Endothelial cell (in vitro differentiated cells): ENCODE measurements at places on chromosomes 16 and 17. TPM values are rescaled to one million over a fixed set of nuclear protein-coding genes. Genes with fewer than 3 reads are reported as not detected.
A peak's percentile ranks its signal among the peaks of the same experiment; 100 is the strongest.

The CHST6 gene
- total RNA-seq: 5.3 TPM

The CCDC92B gene
- 1.9 TPM for total RNA-seq

The UBE2G1 gene
- total RNA-seq: 88.0 TPM

The WDR59 gene
- 107 TPM for total RNA-seq

The MYH1 gene
- not detected for total RNA-seq

The OTOA gene
- not detected for total RNA-seq

The ODAD4 gene
- total RNA-seq: 2.2 TPM

The TANC2 gene
- total RNA-seq: 86.1 TPM

The TMEM238L gene
- total RNA-seq: not detected

- no peak for DNase-seq
Observed at GRCh38 chr16:1272453-1273198, 16.8 kb downstream of the TPSD1 start.

DNA sequence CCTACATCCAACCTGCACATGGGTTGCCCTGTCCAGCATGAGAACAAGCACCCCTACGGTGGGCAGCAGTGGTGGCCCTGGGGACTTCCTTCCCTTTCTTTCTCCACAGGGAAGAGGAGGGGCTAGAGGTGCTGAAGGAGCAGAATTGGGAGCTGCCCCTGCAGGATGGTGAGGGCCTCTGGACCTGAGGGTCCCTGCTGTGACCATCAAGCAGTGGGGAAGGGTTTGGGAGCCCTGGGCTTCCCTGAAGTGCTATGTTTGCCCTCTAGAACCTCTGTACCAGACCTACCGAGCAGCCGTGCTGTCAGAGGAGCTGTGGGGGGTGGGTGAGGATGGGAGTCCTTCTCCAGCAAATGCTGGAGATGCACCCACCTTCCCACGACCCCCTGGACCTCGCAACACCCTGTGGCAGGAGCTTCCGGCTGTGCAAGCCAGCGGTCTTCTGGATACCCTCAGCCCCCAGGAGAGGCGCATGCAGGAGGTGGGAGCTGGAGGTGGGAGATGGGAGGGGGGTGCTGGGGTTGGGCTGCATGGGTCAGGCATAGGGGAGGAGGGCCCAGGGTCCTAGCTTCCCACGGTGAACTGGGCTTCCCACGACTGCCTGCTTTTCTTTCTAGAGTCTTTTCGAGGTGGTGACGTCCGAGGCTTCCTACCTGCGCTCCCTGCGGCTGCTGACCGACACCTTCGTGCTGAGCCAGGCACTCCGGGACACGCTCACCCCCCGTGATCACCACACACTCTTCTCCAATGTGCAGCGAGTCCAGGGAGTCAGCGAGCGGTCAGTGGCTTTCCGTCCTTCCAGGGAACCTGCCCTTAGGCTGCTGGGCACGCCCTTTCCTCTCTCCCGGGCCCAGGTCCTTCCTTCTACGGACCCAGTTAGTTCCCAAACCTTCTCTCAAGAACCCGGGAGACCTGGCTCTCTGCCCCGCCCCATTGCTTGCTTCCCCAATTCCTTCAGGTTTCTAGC lies 5.0 kb downstream of the ARHGEF15 start:
- DNase-seq: no peak

DNA sequence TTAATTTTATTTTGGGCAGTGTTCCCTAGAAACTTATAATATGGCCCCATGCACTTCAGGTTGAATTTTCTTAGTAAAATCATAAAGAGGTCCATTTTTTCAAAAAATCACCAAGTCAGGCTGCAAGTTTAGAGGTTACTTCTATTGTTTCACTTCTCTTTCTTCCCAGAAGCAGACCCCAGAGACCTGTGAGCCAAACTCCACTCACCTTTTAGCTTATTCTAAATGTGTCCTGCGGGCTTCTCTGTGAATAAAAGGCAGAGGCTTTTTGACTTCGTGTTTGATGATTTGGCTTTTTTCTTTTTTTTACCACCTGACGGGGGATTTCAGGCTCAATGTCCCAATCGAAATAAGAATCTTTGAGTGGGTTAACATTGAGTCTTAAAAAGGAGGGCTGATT lies 7.4 kb downstream of the PRKCB start:
- DNase-seq: no peak

- DNase-seq: no peak
Observed at GRCh38 chr17:13421581-13422130, 180.1 kb downstream of the HS3ST3A1 start.

GRCh38 chr16:79703066-79703465 lies 102.5 kb upstream of the MAF start:
- no peak for DNase-seq

- DNase-seq: no peak
Observed at GRCh38 chr17:79202480-79202879, 127.9 kb downstream of the ENGASE start.

GRCh38 chr17:15263206-15263579 lies 1.9 kb downstream of the PMP22 start:
- DNase-seq: peak; percentile 55

- DNase-seq: no peak
Observed at GRCh38 chr16:85963753-85964285, 64.9 kb downstream of the IRF8 start.

DNA sequence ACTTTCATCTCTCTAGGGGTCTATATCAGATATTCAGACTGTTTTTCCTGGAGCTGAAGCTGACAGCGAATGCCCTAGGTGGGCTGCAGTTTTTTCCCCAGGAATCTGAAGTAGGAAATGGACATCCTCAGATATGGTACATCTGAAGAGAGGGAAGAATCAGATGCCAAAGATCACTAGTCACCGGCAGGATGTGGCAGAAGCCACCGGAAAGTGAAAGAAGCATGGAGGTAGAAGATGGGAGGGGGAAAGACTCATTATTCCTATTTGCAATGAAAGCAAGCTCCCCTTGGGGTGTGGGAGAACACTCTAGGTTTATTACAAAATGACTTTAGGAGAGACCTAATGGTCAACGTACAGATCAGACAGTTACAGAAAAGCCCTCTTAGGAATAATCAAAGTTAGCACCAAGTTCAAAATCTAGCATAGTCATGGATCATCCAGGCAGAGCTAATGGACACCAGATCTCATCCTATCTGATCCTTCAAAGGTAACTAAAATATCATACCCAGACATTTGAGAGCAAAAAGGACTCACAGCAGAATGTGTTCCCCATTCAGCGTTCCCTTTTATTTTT lies 110.7 kb downstream of the HS3ST3A1 start:
- DNase-seq: no peak

GRCh38 chr17:65511316-65511715 lies 50.1 kb downstream of the AXIN2 start:
- DNase-seq: no peak

- no peak for DNase-seq
Observed at GRCh38 chr17:76709077-76709950, 1.5 kb downstream of the MXRA7 start.

GRCh38 chr17:82647593-82648164 lies 565 bp downstream of the WDR45B start:
- peak; percentile 51 for DNase-seq

DNA sequence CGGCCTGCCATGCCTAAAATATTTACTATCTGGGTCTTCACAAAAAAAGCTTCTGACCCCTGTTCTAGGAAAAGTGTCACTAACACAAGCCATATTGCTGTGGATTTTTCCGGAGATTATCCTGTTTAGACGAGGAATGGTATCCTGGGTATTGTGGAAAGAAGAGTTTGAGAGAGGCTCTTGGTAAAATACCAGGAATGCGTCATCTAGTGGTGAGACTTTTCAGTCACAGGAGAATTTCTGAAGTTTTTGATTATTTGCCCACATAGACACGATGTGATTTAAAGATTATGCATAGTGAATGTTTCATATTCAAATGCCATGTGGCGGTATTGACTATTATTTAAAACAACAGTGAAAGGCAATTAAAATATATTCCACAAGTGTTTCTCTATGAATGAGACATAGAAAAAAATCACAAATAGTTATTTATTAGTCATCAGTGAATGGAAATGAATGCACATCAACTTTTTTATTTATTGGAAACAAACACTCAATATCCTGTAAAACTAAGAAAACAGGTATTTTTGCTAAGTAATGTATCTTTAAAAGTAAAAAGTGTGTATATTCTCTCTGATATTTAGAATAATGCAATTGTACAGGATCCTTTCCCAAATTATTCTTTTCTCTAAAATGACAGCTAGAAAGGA lies 7.8 kb downstream of the KRT28 start:
- no peak for DNase-seq

DNA sequence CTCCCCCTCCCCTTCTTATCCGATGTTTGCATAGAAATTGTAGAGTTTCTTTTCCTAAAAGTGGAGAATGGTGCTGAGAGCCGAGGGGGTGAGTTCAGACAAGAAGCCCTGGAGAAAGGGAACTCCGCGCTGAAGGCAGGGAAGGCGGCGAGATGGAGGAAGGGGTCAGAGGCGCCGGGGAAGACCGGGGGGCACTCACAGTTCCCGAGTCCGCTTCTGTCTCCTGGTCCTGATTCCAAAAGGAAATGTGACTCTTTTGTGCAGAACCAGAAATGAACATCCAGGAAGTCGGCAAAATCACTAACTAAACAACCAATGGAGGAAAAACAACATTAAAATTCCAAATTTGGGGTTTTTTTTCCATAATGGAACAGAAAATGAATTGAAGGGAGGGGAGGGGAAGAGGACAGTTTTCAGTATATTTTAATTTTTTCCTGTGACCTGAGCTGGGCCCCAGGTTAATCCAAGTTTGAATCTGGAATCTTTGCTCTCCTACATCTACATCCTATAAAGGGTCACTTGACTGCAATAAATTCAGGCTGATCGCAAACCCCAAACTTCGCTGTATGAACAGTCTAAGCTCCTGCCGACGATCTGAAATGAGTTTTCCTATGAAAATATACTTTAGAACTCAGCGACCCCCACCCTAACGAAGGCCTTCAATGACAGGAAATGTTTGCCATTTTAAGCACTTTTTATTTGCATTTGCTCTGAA lies 252.3 kb downstream of the C16orf95 start:
- DNase-seq: no peak

- DNase-seq: no peak
Observed at GRCh38 chr17:32794533-32795246, 82.2 kb downstream of the MYO1D start.

DNA sequence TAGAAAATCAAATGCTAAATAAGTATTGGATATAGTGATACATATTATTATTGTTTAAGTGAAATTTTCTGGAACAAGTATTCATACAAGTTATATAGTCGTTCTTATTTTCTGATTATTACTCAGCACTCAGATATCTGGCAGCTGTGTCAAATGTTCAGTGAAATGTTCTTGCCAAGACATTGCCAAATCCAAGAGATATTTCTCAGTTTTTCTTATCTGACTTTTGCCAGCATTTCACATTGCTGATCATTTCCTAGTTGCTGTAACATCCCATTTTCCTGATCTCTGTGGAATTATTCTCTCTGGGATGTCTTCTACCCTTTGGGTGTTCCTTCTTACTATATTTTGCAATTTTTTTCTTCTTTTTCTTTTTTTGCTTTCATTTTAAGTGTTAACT lies 262.3 kb downstream of the KIF2B start:
- no peak for DNase-seq

- DNase-seq: no peak
Observed at GRCh38 chr17:42325026-42325425, 36.7 kb downstream of the STAT5A start.

DNA sequence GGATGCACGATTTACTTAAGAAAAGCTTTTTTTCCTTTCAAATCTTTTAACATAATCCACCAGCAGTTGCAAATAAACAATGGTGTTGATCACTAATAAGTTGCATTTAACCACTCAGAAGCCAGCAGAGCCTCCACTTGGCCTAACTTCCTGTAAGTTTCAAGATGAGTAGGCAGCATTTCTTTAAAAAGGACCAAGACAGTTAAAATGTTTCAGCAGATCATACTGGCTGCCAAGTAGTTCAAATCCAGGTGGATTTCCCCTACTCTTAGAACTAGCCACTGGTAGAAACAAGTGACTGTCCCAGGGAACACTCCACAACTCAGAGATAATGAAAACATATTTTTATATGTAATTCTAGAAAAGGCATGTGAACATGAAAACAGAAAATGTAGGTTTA lies 17.0 kb upstream of the RFFL start:
- no peak for DNase-seq

DNA sequence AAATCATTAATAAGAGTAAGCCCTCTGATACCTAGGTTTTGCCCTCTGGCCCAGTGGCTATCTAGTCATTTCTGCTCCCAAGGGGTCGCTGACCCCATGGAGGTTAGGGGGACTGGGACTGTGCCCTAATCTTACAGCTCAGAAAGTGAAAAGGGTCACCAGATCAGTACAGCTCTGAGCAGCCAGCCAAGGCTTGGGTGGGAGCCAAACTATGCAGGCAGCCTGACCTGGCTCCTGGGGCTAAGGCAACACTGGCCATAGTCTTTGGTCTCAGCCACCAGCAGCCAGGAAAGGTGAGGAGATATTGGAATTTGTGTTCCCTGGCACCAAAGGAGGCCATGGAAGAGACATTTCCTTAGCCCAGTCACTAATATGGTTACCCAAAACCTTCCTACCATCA lies 67.6 kb downstream of the ASIC2 start:
- no peak for DNase-seq

DNA sequence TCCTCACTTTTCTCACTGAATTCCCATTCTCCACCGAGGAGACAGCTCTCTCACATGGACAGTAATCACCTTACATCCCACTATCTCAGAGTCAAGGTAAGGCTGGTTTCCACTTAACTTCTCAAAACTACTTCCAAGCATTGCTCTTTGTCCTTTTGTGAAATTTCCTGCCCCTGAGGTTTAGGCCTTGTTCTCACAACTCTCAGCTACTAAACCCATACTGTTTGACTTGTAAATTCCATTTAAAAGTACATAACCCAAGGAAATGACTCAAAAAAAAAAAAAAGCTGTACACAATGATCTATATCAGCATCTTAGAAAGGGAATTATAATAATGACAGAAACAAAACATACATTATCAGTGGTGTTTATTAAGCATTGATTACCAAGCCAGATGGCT lies 8.8 kb downstream of the CDC27 start:
- DNase-seq: no peak

GRCh38 chr16:2252806-2253148 lies 1.4 kb upstream of the ECI1 start:
- DNase-seq: no peak

DNA sequence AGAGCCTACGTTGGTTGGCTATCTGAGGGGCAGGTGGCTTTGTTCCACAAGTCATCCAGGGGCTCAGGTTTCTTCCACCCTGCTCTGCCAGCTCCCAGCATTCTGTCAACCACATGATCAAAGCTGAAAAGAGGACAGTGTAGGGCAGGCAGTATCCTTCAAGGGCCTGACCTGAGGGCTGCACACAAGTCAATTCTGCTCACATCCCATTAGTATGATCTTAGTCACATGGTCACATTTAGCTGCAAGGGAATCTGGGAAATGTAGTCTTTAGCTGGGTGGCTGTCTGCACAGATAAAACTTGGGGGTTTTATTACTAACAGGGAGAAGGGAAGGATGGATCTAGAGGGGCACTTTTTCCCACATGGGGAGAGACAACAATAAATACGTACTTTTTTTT lies 97.3 kb downstream of the SALL1 start:
- DNase-seq: no peak
